AG04450 (cell line): ENCODE measurements at places on chromosomes 5 and 9.

- DNase-seq: no peak
Observed at GRCh38 chr9:652914-653313, 188.6 kb upstream of the DMRT1 start.

GRCh38 chr9:19306568-19306967 is 73.5 kb downstream of the RPS6 start:
- DNase-seq: no peak

GRCh38 chr5:102832445-102832844 is 77.3 kb downstream of the PAM start:
- DNase-seq: no peak

DNA sequence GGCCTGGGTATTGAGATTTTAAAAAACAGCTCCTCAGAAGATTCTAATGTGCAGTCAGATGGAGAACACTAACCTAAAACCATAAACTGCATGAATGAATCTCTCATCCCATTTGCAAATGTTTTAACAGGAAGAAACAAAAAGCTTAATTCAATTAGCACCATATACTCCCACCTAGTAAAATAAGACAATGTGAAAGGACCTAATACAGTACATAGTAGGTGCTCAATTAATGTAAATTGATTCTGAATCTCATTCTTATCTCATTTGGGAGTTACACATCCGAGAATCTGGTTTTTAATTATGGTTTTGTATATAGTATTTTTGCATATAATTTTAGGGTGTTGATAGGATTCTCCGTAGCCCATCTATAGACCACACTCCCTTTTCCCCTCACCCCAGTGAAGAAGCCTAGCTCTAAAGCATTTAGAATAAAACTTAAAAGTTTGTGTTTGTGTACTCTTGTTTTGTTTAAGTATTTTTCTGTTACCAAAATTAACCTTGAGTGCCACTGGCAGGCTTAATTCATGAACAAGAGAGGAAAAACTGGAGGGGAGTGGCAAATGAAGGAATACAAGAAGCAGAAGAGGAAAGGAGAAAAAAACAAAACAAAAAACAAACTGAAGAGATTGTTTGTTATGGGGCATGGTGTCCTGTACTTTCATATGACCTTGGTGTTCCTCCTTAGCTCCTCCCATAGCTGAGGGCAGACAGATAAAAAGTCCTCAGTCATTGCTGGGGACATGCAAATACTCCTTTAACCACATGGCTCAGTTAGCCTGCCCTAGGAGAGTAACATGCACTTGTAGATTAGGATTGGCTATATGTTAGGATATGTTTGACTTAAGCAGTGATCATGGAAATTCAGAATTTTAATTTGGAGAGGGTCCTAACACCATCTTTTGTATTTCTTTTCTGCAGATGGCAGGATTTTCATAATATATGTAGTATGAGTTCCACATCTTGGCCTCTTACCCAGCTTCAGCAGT is 1.2 kb downstream of the RNF14 start:
- DNase-seq: no peak

DNA sequence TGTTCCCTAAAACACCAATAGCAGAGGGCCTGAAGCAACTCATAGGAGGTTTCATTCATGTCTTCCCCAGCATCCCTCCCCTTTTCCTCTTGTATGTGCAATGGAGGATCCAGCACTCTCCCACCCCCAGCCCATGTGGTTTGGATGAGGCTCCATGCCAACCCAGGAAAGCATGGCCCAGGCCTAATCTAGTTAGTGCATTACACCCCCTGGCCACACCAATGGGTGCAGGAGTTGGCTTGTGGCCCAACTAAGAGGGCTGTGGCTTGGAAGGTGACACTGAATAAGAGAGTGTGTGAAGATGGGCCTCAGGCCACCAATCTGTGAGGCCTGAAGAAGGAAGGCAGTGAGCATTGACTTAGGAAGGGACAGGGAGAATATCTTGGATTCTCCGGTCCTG is 70.8 kb upstream of the SMIM23 start:
- DNase-seq: no peak

DNA sequence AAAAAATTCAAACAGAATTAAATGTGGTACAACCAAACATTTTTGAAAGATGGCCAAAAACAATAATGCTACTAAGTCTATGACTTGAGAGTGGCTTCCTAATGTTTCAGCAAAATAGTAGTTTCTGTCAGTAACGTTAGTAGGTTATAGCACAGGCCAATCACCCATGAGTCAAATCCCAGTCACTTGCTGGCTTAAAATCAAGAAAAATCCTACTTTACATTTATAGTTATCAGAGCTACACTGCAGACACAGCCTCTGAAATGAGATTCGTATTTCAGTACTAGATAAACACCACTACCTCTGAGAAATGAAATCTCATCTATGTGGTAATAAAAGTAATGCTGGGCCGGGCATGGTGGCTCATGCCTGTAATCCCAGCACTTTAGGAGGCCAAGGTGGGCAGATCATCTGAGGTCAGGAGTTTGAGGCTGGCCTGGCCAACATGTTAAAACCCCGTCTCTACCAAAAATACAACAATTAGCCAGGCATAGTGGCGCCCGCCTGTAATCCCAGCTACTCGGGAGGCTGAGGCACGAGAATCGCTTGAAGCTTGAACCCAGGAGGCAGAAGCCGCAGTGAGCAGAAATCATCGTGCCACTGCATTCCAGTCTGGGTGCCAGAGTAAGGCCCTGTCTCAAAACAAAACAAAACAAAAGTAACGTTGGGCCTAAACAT is 6.1 kb downstream of the ZDHHC21 start:
- peak; percentile 23 for DNase-seq

- DNase-seq: no peak
Observed at GRCh38 chr9:119086590-119086989, 282.6 kb downstream of the BRINP1 start.

GRCh38 chr5:94890907-94891306 is 272.4 kb downstream of the SLF1 start:
- DNase-seq: no peak

DNA sequence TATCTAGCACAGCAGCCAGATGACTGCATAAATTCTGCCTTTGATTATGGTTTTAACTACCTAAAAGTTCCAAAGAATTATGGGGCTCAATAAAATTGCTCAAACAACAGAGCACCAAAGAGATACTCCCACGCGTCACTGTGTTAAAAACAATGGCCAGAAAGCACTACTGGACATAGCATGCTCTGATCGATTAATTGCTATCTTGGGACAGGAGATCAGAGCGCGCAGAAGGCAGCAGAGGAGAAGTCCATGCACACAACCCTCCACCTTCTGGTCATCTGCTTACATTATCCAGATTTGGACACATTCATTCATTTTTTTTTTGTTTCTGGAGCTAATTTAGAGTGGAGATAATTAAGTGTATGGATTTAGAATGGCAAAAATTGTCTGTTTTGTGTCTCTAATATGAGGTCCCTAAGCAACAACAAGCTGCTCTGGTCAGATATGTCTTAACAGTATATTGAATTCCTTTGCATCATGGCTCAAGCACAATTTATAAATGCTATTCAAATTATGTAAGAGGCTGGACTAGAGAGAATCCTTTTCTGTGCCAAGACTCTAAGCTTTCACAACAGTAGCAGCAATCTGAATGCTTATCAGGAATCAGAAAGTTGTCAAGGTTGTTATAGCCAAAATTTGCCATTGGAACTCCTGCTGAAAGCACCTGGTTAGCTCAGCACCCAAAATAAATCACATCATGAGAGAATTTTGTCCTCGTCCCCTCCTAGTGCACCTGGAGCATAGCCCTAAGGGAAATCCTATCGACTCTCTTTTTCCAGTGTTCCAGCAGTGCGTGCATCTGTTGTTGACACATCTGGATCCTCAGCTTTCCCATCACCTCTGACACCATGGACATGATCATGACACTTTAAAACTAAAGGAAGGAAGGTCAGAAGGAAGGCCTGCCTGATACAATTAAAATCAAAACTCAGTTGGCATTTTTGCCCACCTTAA is 98.6 kb upstream of the HMHB1 start:
- no peak for DNase-seq

GRCh38 chr9:137281345-137282116 is 4.0 kb downstream of the TOR4A start:
- no peak for DNase-seq

GRCh38 chr9:83535736-83536135 is 2.5 kb downstream of the FRMD3 start:
- DNase-seq: no peak

DNA sequence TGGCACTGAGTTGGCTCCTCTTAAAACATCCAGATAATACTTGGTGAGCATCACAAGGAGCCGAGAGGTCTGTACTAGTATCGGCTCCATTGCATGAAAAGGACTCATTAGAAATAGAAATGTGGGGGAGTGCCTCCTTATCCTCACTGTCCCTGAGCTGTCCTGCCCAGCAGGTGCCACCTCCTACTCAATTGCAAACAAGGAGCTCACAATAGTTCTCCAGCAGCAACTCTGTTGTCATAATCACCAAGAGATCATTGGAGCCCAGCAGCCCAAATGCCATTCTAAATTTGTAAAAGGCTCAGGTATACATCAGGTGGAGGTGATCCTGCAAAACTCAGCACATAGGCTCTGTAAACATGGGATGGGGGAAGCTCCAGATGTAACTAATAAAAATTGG is 99.1 kb downstream of the PLK2 start:
- no peak for DNase-seq

DNA sequence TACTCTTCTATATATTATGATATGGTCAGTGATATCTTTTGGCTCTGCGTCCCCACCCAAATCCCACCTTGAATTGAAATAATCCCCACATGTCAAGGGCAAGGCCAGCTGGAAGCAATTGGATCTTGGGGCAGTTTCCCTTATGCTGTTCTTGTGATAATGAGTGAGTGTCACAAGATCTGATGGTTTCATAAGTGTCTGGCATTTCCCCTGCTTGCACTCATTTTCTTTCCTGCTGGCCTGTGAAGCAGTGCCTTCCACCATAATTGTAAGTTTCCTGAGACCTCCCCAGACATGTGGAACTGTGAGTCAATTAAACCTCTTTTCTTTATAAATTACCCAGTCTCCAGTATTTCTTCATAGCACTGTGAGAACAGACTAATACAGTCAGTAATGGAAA is 45.0 kb upstream of the TNC start:
- no peak for DNase-seq

DNA sequence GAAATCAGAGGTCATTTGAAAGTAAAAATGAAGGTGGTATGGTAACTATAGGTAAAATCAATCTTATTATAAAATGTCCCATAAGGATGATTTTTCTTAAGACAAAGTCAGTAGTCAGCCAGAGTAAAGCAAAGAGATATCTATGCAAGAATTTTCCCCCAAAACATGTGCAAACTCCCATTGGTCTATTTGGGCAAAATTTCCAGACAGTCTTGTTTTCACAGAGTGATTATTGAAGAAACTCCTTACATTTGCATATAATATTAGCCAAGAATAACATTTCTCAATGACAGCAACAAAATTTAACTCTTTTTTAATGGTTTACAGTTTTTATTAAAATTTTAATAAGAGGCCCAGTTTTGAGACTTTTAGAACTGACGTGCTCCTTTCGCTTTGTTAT is 406.1 kb upstream of the GRAMD2B start:
- no peak for DNase-seq

DNA sequence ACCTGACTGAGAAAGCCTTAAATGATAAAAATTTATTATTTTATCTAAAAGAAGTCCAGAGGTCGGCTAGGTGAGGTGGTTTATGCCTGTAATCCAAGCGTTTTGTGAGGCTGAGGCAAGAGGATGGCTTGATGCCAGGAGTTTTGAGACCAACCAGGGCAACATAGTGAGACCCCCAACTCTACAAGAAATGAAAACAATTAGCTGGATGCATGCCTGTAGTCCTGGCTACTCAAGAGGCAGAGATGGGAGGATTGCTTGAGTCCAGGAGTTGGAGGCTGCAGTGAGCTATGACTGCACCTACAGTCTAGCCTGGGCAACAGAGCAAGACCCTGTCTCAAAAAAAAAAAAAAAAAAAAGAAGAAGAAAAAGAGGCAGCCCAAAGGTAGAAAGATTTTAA is 179.9 kb upstream of the KIF2A start:
- no peak for DNase-seq

GRCh38 chr5:125865166-125865815 is 557.9 kb upstream of the GRAMD2B start:
- DNase-seq: no peak

DNA sequence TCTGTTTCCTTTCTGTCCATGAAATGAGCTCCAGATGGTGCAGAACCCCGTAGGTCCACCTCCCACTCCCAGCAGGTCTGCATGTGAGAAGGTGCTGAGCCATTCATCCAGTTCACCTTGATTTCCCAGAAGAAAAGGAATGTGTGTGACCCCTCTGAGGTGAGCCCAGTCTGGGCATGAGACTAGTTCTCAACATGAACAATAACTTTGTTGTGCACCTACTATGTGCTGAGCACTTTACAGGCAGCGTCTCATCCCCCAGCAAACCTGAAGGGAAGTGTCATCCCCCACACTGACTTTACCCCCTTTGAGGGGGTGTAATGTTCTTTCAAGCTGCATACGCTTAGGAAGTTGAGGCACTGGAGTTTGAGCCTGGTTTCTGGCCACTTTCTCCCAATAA is 61.4 kb downstream of the SMIM23 start:
- no peak for DNase-seq

DNA sequence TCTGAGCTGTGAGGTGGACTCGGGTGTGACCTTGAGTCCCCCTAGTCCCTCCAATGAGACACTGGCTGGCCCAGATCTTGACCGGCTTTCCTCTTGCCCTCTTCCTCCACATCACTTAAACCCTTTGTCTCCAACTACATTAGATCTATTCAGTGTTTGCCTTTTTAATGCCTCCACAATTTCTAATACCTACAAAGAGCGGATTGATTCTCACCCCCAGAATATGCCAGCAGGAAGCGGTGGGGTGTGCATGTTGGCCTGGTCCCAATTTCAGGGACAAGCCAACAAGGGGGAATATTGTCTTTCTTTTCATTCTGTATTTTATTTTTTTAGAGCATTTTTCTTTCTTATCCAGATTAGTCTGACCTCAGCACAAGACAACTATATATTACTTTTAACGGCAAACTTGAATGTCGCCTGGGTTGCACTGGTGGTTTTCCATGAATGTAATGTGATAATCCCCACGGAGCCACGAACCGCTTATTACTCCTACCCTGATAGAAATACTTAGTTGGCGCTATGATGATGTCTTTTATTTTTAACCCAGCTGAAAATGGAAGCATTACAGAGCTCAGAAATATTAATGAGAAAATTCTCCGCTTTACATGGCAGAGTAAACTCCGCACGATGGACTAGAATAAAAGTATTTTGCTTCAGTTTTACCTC is 68.5 kb upstream of the MYO10 start:
- DNase-seq: no peak

- DNase-seq: no peak
Observed at GRCh38 chr5:91293131-91293530, 90.0 kb downstream of the ARRDC3 start.

DNA sequence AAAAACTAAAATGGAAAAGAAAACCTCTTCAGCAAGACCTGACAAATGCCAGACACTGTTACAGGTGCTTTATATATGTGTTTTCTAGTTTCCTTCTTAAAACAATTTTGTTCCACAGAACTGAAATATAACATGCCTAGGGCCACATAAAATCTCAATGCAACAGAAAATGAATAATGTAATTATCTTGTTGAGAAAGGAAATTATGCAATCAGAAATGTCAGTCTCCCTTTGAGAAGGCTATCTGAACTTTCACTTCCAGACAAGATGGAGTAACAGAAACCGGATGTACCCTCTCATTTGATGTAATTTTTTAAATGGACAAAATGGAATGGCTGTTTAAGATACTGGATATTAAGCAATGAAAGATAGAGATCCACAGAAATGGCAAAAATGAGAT is 79.2 kb downstream of the AGTPBP1 start:
- no peak for DNase-seq
